ENCODE measurements at places on chromosomes 5 and 9. TPM values are rescaled to one million over a fixed set of nuclear protein-coding genes. Genes with fewer than 3 reads are reported as not detected.

The HAVCR2 gene
- polyA plus RNA-seq = 4.3 TPM

The TAF11L5 gene
- polyA plus RNA-seq = not detected

The PNPLA7 gene
- polyA plus RNA-seq = 0.13 TPM

The ACOT12 gene
- not detected for polyA plus RNA-seq

The C7 gene
- polyA plus RNA-seq = not detected

The IL5 gene
- not detected for polyA plus RNA-seq

The WWC1 gene
- 0.74 TPM for polyA plus RNA-seq

The GADD45G gene
- 1.00 TPM for polyA plus RNA-seq

The PROB1 gene
- 4.8 TPM for polyA plus RNA-seq

The IGIP gene
- 0.70 TPM for polyA plus RNA-seq

The CLK4 gene
- 14.5 TPM for polyA plus RNA-seq

The IFNA21 gene
- not detected for polyA plus RNA-seq

The REEP2 gene
- polyA plus RNA-seq = 2.4 TPM

The TAF11L3 gene
- polyA plus RNA-seq = not detected
